ENCODE measurements at places on chromosomes 1 and 21.

DNA sequence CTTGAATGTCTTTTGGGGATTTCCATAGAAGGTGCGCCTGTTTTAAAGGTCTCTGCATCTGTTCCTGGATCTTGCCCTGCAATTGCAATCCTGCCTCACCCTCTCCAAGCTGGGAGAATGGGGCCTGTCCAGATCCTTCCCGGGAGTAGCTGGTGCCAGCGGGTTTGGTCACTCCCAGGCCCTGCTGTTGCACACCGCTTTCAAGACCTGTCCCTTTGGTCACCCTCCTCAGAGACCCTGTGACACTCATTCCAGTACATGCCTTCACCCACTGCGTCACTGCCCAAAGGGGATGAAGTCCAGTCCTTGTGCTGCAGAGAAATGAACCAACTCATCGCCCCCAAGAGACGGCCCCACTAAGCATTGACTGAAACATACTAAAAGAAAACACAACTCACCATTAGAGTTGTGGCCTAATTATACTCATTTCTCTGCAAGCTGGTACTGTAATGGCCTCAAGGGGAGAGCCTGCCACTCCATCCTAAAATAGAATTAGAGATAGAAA, 1.9 kb upstream of the IRF2BP2 start:
- no peak for DNase-seq

DNA sequence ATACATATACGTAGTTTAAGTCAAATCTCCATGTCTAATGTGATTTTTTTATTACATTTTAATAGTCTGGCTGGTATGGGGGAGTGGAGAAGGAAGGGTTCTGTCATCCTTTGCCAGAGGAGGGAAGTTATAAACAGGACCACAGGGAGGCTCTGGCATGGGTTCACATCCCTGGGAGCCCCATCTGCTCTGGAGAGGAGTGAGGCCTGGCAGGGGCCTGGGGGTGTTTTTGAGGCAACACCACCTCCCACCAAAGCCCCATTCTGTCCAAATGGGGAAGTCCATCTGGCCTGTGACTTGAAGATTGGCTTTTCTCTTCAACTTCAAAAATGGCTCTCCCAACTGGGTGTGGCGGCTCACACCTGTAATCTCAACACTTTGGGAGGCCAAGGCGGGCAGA, 15.8 kb downstream of the DISP3 start:
- no peak for DNase-seq

DNA sequence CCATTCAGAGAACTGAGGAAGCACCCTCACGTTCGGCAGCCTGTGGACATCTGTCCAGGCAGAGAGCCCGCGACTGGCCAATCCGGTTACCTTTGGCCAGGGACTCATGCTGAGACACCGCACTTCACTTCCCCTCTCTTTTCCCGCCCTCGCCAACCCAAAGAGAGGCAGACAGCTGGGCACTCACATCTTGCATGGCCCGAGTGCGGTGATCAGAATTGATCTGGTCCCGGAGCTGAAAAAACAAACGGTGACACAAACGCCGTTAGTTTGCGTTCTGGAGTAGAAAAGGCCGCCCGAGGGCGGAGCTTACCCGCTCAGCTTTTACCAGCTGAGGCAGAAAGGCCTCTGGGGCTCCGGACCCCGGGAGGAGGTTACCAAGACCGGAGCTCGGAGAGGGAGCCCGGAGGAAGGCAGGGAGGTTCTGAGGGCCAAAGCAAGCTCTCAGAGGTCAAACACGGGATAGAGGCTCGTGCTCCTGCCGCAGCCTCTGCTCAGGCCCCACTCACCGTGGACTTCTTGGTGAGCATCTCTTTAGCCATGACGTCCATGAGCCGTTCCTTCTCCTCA, 376 bp downstream of the SF3A3 start:
- DNase-seq, result no peak

DNA sequence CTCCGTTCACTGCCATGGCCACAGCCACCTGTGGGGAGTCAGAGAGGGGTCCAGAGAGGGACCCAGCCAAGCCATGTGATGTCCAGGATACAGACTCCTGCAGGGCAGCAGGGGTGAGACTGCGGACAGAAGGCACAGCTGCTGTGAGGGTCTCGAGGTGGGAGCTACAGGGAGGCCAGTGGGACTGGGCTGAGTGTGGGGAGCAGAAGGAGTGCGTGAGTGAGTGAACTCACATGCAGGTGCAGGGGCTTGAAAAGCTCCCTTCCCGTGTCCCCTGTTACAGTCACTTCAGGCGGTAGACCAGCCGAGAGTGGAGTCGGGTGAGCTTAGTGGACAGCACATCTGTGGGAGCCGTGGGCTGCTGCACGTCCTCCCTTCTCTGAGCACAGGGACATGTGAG, 42.4 kb downstream of the S100B start:
- no peak for DNase-seq

DNA sequence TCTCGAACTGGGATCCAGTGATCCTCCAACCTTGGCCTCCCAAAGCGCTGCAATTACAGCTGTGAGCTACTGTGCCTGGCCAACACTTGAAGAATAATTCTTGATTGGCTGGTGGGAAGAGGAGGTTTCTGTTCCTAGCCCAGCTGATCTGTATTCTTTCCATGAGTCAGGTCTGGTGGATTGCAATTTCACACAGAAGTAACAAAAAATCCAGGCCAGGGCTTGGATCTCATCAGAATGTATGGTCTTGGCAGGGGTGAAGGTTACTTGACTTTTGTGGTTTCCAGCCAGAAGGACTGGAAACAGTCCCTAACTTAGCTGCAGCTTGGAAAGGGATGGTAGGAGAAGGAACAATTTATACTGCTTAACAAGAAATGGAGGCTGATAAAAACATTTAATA, 5.1 kb upstream of the HP1BP3 start:
- DNase-seq, result no peak
